Renal pelvis (tissue), 12 donors: ENCODE measurements at places on chromosomes 13 and 19. TPM values are rescaled to one million over a fixed set of nuclear protein-coding genes. Genes with fewer than 3 reads are reported as not detected.
A peak's percentile ranks its signal among the peaks of the same experiment; 100 is the strongest.

The PSG11 gene
- polyA plus RNA-seq = not detected

The ZNF565 gene
- polyA plus RNA-seq = 8.5 TPM

The CD320 gene
- 48.9 TPM for polyA plus RNA-seq

The CGB1 gene
- polyA plus RNA-seq = not detected

The TINCR gene
- polyA plus RNA-seq = 0.38 TPM

The ZNF254 gene
- polyA plus RNA-seq = 27.1 TPM

The FFAR3 gene
- 0.31 TPM for polyA plus RNA-seq

DNA sequence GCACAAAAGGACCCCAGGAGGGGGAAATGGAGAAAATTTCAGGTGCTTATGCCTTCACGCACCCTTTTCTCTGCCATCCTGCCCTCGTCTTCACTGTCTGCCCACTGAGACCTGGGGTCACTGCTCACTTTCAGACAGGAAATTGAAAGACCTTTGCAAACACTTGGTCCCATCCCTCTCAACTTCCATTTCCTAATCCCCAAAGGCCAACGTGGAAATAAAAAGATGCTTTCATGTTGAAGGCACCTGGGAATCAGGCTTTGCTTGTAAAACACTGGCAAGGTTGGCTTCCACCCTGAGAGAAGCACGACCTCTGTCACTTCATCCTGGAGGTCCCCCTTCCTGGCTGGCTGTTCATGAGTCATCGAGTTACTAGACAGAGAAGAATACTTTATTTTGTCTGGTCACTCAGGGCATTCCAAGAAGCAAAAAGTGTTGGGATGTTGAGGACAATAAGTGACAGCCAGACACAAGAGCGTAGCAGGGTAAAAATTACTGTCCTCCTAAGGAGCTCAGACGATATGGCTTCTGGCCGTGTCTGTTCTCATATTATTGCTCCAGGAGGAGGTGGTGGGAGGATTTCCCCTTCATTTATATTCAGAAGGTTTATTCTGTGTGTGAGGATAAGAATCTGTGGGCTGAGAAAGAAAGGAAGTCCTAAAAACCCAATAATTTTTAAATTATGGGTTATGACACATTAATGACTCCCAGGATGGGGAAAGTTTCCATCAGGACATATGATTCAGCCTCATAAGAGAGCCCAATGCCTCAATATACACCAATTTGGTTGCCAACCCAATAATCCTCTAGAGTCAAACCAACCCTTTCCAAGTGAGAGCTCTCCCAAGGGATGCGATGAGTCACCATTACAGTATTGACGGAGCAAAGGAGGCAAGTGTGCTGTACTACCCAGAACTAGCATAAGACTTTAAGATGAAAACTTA lies 409.0 kb downstream of the COG6 start:
- no peak for DNase-seq

DNA sequence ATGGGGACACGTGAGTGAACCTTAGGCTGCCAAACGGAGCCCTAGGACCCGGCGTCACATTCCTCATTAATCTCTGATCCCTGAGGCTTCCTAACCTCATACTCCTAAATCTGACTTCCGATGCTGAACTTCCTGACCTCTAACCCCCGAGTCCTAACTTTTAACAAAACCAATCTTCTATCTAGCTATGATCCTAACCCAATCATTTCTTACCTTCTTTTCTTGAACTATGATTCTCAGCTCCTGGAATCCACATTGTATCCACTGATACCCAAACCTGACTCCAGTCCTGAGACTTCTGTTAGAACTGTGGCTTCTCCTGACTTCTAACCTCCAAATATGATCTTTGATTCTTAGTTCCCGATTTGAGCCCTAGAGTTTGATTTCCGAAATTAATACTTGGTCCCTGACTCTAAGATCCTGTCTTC lies 447 bp downstream of the NFKBIB start:
- DNase-seq = no peak

- no peak for DNase-seq
These were observed 6.2 kb downstream of the TINCR start for GRCh38 chr19:5561559-5561958.

- no peak for DNase-seq
These were observed 214.7 kb downstream of the VWA8 start for GRCh38 chr13:41746259-41746658.

GRCh38 chr19:42989851-42990250 lies 36.4 kb downstream of the PSG11 start:
- DNase-seq = no peak

DNA sequence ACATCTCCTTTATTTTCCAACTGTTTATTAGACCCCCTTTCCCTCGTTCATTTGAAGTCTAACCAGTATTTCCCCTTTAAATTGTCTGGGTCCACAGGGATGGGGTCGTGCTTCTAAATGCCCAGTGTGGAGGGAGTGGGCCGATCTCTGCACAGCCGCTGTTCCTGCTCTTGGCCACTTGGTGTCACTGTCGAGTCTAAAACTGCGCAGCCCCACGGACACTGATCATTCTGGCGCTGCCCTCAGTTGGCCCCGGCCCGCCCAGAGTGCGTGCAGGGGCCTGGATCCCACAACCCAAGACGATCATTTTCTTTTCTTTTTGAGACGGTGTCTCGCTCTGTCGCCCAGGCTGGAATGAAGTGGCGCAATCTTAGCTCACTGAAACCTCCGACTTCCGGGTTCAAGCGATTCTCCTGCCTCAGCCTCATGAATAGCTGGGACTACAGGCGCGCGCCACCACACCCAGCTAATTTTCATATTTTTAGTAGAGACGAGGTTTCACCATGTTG lies 12.0 kb downstream of the WDR88 start:
- peak; percentile 63 for DNase-seq

GRCh38 chr13:98280176-98280510 lies 103.1 kb upstream of the RNF113B start:
- no peak for DNase-seq

DNA sequence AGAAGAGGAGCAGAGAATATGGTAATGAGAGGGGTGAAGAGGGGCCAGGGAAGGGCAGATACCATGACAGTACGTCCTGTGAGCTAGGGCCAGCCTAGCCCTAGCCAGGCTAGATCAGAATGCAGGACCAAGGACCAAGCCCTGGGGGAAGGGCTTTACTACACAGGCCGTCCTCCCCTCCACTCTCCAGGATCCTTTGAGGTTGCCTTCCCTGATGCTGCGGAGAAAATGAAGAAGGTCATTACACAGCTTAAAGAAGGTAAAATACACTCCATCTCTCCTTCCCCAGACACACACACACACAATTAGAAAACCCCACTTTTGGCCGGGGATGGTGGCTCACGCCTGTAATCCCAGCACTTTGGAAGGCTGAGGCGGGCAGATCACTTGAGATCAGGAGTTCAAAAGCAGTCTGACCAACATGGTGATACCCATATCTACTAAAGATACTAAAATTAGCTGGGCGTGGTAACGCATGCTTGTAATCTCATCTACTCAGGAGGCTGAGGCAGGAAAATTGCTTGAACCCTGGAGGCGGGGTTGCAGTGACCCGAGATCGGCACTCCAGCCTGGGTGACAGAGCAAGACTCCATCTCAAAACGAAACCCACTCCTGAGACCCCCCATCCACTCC lies 8.5 kb downstream of the SPACA6 start:
- no peak for DNase-seq

DNA sequence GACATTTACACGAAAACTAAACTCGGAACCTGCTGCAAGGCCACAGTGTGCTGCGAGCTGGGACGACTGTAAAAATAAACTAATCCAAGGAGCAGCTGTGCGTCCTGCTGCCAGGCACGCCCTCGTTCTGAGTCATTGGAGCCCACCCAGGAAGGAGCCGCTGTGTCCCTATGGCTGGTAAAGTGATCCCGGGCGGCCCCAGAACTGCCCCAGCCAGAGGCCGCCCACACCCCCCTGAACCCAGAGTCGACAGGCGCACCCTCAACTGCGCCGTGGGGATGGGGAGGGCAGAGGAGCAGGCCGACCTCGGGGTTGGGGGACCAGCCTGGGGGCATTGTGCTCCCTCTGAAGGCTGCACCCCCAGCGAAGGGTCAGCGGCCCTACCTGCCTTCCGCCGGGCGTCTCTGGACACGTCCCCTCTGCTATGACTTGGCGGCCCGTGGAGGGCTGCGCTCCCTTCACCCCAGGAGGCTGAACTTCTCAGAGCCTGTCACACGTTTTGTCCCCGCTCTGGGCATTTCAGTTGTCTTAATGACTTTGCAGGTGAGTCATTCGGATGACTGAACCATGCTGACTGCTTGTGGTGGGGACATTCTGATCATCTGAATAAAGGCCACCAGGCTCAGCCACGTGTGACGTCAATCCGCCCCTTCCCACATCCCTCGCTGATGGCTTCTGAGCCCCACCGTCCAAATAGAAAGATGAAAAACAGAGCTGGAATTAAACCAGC lies 42.7 kb downstream of the ADPRHL1 start:
- DNase-seq = peak; percentile 76

DNA sequence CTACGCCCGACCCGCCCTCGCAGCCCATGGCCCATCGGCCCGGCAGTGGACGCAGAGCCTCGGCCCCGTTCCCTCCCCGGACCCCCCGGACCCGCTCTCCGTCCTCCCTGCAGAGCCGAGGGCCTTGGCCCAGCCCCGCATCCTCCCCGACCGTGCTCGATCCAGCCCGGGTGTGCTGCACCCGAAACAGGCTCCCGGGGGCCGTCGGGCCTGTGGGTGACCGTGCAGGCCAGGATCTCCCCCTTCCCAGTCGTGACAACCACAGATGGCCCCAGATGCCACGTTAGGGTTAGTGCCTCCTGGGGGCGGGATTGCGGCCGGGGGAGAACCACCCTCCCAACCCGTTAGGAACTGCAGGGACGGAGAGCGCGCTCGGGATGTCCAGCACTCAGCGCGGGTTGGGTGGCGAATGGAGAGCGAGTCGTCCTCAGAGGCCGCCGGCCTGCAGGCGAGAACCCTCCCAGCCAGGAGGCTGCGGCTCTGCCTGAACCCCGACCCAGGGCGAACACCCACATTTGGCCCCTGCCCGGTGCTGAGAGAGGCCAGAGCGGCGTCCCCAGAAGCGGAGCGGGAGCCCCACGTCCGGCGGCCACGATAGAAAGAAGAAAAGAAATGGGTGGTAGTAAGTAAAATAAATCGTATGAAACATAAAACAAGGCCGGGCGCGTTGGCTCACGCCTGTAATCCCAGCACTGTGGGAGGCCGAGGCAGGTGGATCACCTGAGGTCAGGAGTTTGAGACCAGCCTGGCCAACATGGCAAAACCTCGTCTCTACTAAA lies 6.7 kb upstream of the MADCAM1 start:
- no peak for DNase-seq

DNA sequence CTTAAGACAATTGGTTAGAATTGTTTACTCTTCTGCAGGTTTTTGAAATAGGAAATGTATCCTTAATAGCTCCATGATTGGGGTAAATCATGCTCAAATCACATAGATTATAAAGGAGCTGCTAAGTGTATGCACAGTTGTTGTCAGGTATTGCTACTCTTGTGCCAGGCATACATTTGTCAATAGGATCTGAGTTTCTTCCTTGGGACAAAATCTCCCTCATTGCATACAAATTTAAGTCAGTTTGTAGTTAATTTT lies 109.3 kb upstream of the MLNR start:
- DNase-seq = no peak

DNA sequence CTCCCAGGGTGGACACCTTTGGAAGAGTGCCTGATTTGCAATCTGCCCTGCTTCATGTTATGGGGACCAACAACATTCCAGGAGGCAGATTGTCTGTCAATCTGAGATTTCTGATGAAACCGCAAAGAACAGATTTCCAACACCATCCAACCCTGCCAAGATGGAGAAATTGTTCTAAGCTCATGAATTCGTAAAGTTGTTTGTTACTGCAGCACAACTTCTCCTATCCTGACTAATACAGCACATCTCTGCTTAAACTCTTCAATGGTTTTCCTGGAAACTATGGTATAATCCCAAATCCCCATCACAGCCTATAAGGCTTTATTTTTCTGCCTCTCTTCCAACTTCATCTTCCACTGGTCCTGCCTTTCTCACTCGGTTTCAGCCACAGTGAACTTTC lies 210.3 kb upstream of the TSHZ3 start:
- no peak for DNase-seq

DNA sequence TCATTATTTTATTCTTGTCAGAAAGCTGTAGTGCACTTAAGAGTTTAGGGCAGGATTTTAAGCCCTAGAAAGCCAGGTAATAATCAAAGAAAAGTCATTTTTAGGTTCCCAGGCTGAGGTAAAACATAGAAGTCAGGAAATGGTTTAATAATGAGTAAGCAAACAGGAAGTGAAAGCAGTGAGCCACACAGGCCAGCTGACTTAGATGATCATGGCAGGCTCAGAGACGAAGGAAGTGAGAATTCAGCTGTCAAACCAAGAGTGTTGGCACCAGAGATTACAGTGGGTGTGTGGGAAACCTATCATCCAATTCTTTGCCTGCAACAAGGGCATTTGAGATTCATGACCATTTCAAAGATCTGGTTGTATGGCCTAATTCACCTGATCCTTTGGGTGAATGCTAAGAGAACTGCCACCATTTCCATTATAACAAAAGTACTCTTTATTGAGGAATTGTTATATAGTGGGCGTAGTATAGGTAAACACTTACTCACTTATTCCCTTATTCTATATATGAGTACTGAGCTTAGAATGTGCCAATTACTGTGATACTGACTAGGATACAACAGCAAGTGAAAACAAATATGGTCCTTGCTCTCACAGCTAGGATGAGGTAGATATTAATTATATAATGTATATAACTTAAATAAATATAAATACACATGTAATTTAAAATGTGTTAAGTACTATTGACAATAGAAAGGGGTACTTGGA lies 103.7 kb upstream of the EDNRB start:
- DNase-seq = no peak

- DNase-seq = no peak
These were observed 3.0 kb downstream of the KLF12 start for GRCh38 chr13:74131227-74131626.

GRCh38 chr13:111203736-111204389 lies 88.8 kb downstream of the ARHGEF7 start:
- DNase-seq = no peak

GRCh38 chr19:3612901-3613741 lies 6.4 kb upstream of the TBXA2R start:
- no peak for DNase-seq

DNA sequence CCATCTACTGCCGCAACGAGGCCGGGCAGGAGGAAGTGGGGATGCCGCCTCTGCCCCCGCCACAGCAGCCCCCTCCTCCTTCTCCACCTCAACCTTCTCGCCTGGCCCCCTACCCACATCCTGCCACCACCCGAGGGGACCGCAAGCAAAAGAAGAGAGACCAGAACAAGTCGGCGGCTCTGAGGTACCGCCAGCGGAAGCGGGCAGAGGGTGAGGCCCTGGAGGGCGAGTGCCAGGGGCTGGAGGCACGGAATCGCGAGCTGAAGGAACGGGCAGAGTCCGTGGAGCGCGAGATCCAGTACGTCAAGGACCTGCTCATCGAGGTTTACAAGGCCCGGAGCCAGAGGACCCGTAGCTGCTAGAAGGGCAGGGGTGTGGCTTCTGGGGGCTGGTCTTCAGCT lies 3.4 kb upstream of the NUP62 start:
- DNase-seq = no peak

- DNase-seq = no peak
These were observed 37.6 kb upstream of the RNF113B start for GRCh38 chr13:98214707-98215106.

- no peak for DNase-seq
These were observed 77.8 kb downstream of the ITGBL1 start for GRCh38 chr13:101530293-101530692.
